ENCODE measurements at places on chromosomes 4 and X.

DNA sequence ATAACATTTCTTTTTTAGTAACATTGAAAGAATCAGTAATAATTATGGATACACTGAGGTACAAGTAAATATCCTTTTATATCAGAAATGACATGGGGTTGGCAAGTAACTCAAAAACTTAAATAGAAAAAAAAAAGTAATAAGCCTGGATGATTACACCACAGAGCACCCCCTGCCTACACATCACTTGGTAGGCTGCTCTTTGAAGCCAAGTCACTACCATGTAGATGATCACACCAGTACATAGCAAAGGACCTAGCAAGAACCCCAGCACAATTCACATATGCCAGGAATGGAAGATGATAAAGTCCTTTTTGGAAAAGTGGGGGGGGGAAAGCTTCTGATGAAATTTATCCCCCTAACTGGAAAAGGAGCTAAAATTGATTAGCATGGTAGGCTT lies 56.9 kb downstream of the METTL14 start:
- DNase-seq, result no peak

DNA sequence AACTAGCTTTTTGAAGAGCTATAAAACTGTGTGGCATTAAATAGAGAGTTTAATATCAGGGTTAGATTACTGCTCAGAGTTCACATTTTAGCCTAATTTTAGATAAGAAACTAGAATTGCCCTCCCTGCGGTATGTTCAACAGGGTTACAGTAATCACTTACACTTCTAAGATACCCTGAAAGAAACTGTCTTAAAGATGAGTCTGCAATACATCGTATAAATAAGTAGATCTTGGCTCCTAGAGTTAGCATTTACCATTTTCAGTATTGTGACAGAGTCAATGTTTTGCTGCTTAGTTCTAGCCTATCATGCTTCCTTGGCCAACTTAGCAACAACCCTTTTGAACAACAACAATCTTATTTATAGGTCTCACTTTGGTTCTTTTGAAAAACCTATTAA lies 217.8 kb upstream of the NDST4 start:
- no peak for DNase-seq

DNA sequence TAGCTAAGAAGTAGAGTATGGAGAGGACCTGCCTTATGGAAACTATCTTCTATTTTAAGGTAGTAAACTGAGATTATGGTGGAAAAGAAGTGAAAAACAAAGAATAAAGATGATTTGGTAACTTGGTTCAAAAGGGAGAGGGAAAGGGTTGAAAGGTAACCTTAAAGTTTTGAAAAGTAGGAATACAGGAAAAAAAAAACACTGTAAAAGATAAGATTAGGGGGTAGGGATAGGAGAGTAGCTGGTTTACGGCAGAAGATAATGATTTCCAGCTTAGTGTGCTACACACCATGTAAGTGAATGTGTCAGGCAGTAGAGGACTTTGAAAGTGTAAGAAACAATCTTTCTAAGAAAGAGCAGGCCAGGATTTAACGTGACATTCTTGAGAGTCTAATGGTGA lies 35.3 kb downstream of the FAM13A start:
- no peak for DNase-seq

DNA sequence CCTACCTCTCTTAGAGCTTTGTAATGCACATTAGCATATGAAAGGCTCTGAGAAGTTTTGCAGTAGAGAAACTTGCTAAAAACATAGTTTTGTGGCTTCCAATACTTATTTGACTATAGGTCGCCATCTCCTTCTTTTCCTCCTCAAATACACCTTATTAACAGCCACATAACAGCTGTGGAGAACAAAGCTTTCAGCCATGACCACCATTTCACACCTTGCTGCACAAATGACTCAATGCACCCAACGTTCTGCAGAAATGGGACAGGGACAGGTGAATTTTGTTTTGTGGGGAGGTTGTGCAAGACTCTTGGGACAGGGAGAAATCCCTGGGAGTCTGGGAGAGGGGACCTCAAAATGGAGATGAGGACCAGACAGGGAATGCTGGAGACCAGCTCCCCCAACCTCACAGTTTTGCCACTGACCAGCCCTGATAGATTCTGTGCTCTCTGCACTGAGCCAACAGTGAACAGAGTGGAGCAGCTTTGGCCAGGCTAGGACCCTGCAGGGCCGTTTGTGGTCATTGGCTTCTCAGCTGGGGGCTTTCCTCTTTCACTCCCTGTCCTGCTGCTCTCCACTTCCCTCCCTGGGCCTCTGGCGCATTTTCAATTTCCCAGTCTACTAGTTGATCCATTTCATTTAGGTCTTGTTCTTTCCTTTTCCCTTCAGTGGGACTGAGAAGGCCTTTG lies 16.6 kb downstream of the FRMPD3 start:
- DNase-seq, result no peak

DNA sequence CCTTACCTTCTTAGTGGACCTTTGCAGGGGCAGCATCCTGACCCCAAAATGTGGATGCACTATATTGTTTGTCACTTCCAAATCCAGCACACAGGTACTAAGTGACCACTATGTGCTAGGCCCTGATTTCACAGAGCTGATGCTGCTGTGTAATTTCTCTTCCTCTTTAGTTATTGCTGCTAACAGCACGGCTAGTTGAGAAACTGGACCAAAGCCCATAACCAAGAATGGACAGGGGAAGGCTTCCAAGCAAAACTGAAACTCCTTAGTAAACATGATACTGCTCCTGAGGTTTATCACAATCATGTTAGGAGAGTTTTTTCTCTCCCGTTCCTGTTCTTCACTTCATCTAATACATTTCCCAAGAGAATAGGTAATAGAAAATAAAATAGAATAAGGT lies 172.9 kb upstream of the TTC29 start:
- DNase-seq, result no peak

DNA sequence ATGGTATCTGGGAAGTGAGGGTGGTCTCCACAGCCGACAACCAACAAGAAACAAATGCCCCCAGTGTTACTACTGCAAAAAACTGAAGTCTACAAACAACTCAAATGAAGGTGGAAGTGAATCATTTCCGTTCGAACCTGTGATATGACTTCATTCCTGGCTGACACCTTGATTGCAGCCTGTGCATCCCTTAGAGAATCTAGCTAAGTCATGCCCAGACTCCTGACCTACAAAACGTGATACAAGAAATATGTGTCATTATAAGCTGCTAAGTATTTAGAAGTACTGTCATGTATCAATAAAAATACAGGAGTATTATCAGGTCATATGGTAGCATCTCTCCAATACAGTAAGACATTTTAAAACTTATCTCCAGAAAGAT lies 959.7 kb upstream of the LCORL start:
- no peak for DNase-seq

DNA sequence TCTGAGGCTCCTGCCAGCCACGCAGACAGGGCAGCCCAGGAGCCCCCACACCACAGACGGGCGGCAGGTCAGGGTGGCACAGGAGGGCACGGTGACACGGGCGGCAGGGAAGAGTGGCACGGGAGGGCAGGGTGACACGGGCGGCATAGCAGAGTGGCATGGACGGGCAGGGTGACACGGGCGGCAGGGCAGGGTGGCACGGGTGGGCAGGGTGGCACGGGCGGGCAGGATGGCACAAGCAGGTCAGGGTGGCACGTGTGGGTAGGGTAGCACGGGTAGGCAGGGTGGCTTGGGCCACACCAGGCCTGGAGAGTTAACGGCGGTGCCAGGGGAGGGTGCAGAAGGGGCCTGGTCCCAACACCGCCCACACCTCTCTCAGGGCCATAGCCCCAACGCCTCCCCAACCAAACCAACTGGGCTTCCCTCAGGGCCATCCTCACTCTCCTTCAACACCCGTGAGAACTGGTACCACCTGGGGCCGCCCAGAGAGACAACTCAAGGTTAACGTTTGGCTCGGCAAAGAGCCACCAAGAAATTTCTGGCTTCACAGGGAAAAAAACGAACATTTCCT lies 3.4 kb downstream of the CTBP1 start:
- no peak for DNase-seq

DNA sequence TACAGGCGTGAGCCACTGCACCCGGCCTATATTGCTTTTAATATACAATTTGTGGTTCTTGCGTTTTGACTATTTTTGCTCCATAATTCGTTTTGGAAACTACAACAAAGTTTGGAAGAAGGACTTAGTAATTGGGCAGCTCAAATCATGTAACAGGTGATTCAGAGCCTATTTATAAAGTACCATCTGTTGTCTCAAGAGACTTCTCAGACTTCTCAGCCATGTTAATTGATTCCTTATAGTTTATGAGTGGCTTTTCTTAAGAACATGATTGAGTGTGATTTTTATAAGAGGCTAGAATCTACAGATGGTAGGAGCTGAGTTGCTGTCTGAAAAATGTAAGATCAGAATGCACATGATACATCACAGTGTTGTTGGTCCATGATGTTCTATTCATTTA lies 240.2 kb downstream of the ADGRL3 start:
- DNase-seq, result no peak

DNA sequence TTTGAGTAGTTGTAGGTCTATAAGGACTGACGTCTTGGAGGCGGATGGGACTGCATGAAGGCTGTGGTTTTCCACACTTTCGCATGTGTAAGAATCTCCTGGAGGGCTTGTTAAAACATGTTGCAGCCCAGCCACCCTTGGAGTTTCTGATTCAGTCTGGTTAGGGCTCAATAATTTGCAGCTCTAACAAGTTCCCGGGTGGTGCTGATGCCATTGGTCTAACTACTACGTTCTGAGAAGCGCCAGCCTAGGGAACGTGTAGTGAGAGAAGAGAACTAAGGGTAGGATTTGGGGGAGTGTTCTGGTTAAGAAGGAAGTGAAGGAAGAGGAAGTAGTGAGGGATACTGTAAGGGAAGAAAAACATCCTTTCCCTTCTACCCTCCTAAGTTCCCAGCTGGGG lies 138.9 kb downstream of the LARP7 start:
- no peak for DNase-seq

DNA sequence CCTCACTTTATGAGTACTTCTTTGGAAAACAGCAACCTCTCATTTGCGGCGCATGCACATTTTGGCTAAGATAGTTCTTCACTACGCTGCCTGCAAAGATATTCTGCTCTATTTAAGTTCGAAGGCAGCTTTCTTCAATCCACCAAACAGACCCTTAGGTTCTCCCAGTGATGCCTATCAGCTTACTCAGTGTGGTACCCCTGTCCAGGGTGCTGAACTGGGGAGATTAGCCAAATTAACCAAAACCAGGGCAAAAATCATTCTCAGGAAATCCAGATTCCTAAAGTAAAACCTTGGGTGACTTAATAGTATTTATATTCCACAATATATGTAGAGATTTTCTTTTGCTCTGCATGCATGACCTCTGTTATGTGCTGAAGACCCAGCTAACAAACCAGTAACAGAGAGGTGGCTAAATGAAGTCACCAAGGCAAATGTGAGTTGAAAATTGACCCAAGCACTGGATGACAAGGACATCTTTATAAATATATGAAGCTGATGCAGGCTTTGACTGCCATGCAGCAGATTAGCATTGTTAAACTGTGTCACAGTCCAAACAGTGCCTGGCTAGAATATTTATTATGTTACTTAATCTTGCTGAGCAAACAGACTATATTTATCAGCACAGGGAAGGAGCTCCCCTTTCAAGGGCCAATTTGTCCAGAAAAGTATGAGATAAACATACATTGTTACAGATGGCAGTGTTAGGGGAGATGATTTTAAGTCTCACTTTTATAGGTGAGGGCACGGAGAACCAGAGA lies 418.2 kb downstream of the STIM2 start:
- DNase-seq, result no peak

- DNase-seq, result no peak
Measured at GRCh38 chrX:119755981-119756533, 2.3 kb upstream of the SOWAHD start.

DNA sequence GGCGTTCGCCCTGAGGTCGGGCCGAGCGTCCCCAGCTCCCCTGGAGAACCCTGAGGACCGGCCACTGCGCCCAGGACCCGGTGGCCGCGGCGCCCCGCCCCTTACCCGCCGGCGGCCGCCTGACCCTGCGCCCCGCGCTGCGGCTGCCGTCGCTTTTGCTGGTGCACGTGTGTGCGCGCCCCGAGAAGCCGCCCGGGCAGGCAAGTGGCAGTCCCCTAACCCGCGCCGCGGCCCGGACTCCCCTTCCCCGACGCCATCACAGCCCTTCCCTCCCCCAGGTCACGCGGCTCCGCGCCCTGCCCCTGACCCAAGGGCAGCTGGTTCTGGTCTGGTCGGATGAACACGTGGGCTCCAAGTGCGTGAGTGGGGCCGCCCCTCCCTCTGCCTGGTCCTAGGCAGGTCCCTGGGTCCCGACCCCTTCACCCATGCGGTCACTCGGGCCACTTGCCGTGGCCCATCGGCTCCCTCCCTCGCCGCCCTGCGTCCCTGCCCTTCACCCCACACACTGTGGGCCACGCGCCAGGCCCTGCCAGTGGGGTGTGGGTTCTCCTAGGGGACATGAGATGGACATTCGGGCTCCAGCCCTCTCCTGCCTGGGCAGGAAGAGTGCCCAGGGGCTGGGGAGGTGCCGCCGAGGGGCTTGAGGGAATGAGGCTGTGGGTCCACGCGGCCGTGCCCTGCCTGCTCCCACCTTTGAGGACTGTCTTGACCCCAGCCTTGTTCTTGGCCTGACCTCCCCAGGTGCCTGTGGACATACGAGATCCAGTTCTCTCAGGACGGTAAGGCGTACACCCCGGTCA lies 8.0 kb upstream of the FGFRL1 start:
- DNase-seq, result no peak

- no peak for DNase-seq
Measured at GRCh38 chr4:185246453-185246852, 37.1 kb downstream of the SNX25 start.

DNA sequence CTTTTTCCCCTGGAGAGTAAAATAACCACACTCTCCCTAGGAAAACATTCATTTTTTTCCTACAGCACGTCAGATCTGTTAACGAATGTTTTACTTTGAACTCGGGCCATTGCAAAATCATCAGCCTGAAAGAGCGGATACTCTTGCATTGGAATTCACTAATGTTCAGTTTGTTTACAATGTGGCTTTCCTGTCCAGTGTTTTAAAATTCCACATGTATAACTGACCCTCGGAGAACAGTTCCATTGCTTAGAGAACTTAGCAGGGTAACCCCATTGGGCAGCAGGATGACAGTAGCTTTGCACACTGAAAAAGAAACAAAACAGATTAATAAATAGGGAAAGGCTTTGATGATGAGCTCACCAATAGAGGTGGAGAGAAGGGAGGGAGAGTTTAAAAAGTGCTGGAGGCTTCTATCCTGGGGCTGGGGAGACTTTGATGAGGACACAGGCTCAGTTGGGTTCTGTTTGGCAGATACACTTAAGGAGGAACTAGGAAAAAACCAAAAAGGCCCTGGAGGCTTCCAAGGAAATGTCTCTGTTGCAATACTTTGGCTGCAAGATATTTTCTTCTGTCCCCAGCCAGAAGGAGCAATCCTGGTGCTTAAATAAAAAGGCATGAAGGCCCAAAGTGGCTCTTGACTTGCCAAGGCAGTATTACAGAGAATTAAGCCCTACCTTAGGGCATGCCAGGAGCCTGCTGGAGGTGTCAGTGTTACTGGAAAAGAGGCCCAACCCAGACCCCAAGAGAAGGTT lies 143.1 kb downstream of the ARSF start:
- DNase-seq, result no peak

- DNase-seq, result no peak
Measured at GRCh38 chr4:10395971-10396580, 61.1 kb downstream of the ZNF518B start.
